ENCODE measurements at places on chromosomes 3 and 15. TPM values are rescaled to one million over a fixed set of nuclear protein-coding genes. Genes with fewer than 3 reads are reported as not detected.

BDH1 gene
- 14.9 TPM for total RNA-seq

GCNT3 gene
- 4.2 TPM for total RNA-seq

PRR20G gene
- not detected for total RNA-seq

SLC12A1 gene
- not detected for total RNA-seq

GOLGA6L10 gene
- total RNA-seq, result not detected

DPPA2 gene
- total RNA-seq, result not detected

ZNF662 gene
- total RNA-seq, result 0.35 TPM

GOLGA6A gene
- not detected for total RNA-seq

SYNPR gene
- not detected for total RNA-seq

DZIP1L gene
- 2.5 TPM for total RNA-seq

STXBP5L gene
- not detected for total RNA-seq

ITIH1 gene
- total RNA-seq, result not detected

CGNL1 gene
- total RNA-seq, result 0.56 TPM

NANOGP8 gene
- not detected for total RNA-seq

MEX3B gene
- total RNA-seq, result 2.0 TPM

ATP10A gene
- 0.42 TPM for total RNA-seq

XCR1 gene
- total RNA-seq, result not detected

CYP8B1 gene
- total RNA-seq, result not detected

LXN gene
- 3.6 TPM for total RNA-seq

CORO2B gene
- total RNA-seq, result 0.21 TPM

CNTN6 gene
- not detected for total RNA-seq

ASB7 gene
- 9.5 TPM for total RNA-seq

SEMA3B gene
- total RNA-seq, result 5.4 TPM

AADAC gene
- not detected for total RNA-seq

LRRC2 gene
- not detected for total RNA-seq

SLCO2A1 gene
- total RNA-seq, result 0.05 TPM

CCR9 gene
- total RNA-seq, result not detected

COL6A5 gene
- not detected for total RNA-seq

TMEM108 gene
- total RNA-seq, result not detected

HRG gene
- not detected for total RNA-seq

SHF gene
- 4.7 TPM for total RNA-seq

TSC22D2 gene
- total RNA-seq, result 10.5 TPM

FBXL2 gene
- total RNA-seq, result 10.0 TPM

SV2B gene
- total RNA-seq, result not detected

TRPM1 gene
- 0.07 TPM for total RNA-seq

PLSCR2 gene
- not detected for total RNA-seq

ADGRG7 gene
- not detected for total RNA-seq

ALDH1A3 gene
- total RNA-seq, result 494 TPM

CCR3 gene
- not detected for total RNA-seq

GASK1A gene
- 0.07 TPM for total RNA-seq

HTR3E gene
- not detected for total RNA-seq

AGBL1 gene
- total RNA-seq, result not detected

TF gene
- total RNA-seq, result 0.28 TPM

CHRNB4 gene
- total RNA-seq, result not detected

IL17RD gene
- total RNA-seq, result 6.1 TPM

GHRL gene
- total RNA-seq, result not detected

HHATL gene
- total RNA-seq, result not detected

CTSH gene
- 36.6 TPM for total RNA-seq

C3orf49 gene
- not detected for total RNA-seq

PGBD4 gene
- total RNA-seq, result 0.63 TPM

ZNF860 gene
- 2.5 TPM for total RNA-seq

BMF gene
- total RNA-seq, result 0.78 TPM

INO80 gene
- 16.7 TPM for total RNA-seq

RPUSD3 gene
- 56.1 TPM for total RNA-seq

CCDC39 gene
- not detected for total RNA-seq

SLC15A2 gene
- total RNA-seq, result 3.0 TPM

RBPMS2 gene
- not detected for total RNA-seq

RETNLB gene
- not detected for total RNA-seq

SERPINI2 gene
- not detected for total RNA-seq

MAGI1 gene
- 4.3 TPM for total RNA-seq
